Esophagus squamous epithelium (tissue), 5 donors: ENCODE measurements at places on chromosomes 6 and 20.

DNA sequence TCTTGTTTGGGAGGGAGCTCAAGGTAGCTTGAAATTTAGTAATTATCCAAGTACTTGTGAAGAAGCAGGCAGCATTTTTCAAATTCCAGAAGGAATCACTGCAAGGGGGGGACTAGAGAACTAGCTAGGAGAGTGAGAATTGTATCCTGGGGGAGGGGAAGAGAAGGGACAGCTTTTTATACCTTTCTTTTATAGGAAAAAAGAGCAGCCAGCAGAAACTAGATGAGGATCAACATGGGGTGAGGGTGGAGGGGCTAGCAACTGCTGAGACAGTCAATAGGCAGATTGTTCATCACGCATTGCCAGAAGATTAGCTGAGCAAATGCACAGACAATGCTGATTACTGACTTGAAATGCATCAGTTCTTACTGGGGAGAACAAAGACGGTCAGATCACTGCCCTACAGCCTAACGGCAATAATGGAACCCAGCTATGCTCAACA lies 514.3 kb upstream of the CITED2 start:
- no peak for DNase-seq

GRCh38 chr6:100212131-100212530 lies 218.1 kb upstream of the MCHR2 start:
- no peak for DNase-seq

DNA sequence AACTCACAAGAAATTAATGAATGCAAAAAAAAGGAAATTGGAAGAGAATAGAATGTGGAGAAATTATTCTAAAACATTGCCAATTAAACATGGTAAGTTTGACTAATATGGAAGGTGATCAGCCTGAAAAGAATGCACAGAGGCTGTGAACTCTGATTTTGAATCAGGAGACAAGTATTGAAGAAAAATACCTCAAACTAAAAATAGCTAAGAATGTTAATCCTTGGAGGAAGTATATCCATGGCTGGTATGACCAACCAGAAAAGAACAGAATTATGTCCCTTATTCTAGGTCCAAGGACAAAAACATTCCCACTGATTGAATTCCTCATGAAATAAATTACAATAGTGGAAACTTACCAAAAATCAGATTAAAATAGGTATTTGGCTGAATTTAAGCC lies 7.3 kb upstream of the RIMS1 start:
- DNase-seq, result no peak

GRCh38 chr6:124973780-124974179 lies 11.5 kb downstream of the RNF217 start:
- DNase-seq, result no peak

DNA sequence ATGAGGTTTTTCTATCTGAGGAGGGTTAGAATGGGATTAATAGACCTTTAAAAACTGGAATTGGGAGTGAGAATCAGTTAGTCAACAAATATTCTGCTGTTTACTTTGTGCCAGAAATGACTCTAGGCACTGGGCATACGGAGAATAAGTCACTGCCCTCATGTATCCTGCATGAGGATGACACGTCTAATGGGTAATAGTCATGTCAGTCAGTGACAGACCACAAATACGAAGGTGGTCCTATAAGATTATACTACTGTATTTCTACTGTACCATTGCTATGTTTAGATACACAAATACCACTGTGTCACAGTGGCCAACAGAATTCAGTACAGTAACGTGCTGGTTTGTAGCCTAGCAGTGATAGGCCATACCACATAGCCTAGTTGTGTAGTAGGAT lies 30.7 kb downstream of the ZFAND3 start:
- no peak for DNase-seq

DNA sequence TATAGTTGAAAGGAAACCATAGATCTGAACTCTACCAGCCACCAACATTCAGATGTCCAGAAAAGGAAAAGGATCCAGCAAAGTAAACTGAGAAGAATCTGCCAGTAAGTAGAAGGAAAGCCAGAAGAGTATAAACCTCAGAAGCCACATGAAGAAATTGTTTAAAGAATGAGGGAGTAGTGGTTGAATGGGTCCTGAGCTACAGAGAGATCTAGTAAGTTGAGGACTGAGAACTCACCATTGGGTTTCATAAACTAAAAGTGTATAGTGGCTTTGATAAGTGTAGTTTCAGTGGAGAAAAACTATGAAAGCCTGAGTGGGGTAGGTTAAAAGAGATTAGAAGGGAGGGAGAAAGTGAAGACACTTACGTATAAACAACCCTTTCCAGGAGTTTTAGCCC lies 32.0 kb upstream of the SUMO4 start:
- DNase-seq, result no peak

DNA sequence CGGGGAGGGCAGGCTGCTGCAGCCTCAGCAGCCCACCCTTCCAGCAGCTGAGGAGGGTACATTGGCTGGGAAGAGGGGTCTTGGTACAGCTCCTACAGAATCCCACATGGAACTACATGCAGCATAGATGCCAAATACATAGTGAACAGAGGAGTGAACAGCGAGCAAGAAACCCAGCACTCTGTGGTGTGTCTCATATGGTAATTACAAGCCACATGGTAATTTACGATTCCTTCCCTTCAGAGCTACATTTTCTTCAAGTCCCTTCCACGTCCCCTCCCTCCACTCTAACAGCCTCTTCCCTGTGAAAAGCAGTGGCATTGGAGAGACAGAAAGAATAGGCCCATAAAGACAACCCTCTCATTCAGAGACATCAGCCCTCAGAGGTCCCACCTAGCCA lies 167.7 kb downstream of the SYNDIG1 start:
- no peak for DNase-seq

DNA sequence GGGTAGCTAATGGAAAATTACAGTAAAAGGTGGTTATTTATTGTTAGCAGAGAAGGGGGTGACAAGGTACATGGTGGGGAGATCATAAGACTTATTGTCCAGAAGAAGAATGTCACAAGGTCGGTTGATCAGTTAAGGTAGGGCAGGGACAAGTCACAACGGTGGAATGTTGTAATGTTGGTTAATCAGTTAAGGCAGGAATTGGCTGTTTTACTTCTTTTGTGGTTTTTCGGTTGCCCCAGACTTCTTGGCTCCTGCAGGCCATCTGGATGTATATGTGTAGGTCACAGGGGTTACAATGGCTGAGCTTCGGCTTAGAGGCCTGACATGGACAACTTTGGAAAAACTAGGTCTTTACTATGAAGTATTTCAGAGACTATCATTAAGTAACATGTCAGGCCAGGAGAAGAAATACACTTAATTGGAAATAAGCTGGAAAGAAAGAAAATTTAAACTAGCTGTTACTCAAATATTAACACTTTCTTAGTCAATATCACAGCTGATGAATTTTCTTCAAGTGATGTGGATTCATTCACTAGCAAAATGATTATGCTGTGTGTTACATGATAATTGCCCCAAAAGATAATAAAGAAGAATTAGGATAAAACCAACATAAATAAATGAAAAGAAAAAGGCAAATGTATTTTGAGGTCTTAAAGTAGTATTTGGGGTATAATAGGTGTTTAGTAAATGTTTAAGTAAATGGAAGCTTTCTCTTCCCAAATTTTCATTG lies 4.4 kb downstream of the AIG1 start:
- no peak for DNase-seq
